GM23338 (cell line): ENCODE measurements at places on chromosomes 5 and 9.

DNA sequence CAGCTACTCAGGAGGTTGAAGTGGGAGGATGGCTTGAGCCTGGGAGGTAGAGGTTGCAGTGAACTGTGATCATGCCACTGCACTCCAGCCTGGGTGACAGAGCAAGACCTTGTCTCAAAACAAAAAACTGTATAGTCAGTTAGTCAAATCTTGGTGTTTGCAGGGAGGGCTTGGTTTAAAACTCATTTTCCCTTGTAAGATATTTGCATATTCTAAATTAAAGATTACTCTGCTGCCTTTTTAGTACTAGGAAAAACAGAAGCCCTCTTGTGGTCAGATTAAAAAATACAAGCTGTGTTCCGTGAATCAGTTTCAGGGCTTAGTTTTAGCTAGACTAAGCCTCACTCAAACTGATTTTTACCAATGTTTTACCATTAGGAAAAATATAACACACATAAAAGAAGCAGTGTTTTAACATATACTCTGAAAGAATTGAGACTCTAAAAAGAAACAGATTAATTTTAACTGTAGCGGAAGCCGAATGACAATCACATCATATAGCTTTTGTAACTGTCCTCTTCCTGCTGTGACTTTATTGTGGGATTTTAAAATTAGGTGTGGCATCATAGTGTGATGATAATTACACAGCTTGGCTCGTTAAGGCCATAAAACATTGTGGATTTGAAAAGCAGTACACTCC, 84.9 kb upstream of the BASP1 start:
- peak; percentile 69 for DNase-seq

- DNase-seq, result no peak
These were observed 149.9 kb upstream of the KLF4 start for GRCh38 chr9:107639426-107639825.

- no peak for DNase-seq
These were observed 7.7 kb downstream of the CAST start for GRCh38 chr5:96669909-96670308.

DNA sequence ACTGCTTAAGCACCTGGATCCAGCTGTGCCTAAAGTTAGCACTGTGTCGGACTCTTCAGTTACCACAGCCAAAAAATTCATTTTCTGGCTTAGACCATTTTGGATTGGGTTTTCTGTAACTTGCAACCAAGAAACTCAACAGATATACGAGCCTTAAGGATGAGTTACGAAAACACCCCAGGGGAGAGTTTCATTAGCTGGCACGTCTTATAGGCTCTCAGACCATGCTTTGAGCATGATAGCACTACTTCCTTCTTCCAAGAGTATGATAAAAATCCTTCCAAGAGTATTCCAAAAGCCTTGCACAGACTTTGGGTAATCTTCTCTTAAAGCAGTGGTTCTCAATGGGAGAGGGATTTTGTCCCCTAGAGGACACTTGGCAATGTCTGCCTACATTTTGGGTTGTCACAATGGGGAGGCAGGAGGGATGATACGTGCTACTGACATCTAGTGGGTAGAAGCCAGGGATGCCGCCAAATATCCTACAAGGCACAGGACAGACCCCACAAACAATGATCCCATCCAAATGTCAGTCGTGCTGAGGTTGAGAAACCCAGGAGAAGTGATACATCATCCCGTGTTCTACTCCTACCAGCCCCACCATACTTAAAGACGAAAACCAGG, 64.8 kb downstream of the SMIM23 start:
- DNase-seq, result peak; percentile 90

DNA sequence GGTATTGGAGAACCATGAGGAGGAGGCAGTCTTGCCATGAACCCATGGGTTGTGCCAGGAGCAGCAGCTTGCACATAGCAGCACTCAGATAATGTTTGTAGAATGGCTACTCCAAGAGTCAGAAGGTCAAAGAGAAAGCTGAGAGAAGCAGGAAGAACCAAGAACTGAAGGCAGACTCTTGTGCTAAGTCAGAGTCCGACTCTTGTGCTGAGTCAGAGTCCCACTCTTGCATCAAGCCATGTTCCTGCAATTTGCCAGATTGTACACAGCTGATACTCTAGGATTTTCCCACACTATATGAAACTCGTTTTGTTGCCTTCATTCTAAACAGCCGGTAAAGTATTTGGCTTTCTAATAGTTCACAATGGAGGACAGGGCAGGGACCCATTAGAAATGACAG, 26.2 kb upstream of the HSPA9 start:
- DNase-seq, result no peak

GRCh38 chr5:78387468-78388153, 27.2 kb downstream of the SCAMP1 start:
- no peak for DNase-seq

GRCh38 chr9:98774746-98775145, 21.6 kb downstream of the ANKS6 start:
- DNase-seq, result peak; percentile 64

DNA sequence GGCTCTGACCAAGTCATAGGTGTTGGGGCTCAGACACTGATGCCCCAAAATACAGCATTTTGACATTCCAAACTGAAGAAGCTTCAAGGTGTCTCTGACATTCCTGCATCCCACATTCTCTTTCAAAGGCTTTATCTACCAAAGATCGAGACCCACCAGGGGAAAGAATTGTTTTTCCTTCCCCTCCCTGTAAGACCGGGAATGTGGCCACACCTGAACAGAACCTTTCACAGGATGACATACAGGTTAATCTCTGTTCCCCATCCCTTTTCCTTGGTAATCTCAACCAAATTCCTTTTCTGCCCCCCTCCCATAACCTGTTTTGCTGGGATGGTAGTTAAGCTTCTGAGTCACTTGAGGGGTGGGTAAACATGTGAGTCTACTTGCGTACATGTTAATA, 72.3 kb downstream of the IQGAP2 start:
- peak; percentile 72 for DNase-seq

- peak; percentile 32 for DNase-seq
These were observed 96.4 kb downstream of the DIRAS2 start for GRCh38 chr9:90546200-90546599.

DNA sequence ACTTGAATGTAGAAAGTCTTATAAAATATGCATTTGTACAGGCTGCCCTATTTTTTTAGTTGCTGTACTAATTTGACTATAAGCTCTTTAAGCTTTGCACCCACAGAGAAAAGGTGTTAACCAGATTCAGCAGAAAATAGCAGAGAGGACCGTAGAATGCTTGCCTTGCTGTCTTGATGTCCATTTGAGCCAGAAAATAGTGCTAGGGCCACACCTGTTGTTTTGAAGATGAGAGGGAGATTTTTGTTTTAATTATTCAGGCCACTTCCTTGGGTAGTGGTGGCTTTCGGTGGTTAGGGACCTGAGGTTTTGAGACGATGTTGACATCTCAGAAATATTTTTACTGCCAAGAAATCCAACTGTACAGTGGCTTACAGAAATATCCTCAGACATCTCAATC, 196.0 kb downstream of the SPATA31D1 start:
- DNase-seq, result no peak

DNA sequence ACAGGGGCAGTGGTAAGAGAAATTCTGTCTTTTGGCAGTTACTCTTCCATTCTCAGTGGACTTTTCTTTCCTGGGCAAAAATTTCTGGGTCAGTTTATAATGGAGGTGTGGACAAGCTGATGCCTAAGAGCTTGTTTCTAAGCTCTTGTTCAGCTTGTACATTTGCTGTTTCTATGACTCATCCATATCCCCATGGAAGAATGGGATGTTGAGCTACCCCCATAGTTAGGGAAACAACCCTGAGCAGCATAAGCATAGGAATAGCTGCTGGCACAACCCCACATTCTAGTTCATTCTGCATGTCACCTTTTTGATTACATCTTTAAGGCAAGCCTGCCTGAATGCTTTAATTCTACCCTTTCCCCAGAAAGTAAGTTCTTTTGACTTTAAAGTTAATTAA, 173.3 kb downstream of the PSAT1 start:
- no peak for DNase-seq

DNA sequence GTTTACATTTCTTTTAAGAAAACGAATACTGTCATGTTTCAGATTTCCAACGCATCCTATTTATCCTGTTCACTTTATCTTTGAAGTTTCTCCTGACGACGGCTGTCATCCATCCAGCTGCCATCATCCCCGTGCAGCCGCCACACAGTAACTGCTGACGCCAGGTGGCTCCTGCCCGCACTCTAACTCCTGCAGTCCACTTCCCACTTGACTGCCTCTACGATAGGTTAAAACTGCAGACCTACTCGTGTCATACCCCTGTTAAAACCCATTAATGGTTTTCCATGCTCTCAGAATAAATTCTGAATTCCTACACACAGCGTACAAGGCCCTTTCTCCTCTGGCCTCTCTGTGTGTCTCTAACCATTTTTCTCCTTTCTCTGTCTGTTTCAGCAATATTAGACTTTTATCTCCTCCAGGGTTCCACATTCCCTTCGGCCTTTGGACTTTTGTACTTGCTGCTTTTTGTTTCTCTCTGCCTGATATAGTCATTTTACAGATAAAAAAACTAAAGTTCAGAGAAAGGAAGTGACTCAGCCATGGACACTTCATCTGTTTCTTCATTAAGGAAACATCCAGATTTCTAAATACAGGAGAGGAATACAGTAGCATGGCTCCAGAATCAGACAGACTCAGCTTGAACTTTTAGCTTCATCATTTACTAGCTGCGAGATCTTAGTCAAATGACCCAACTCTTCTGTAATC, 84.9 kb downstream of the ADAMTS12 start:
- no peak for DNase-seq

DNA sequence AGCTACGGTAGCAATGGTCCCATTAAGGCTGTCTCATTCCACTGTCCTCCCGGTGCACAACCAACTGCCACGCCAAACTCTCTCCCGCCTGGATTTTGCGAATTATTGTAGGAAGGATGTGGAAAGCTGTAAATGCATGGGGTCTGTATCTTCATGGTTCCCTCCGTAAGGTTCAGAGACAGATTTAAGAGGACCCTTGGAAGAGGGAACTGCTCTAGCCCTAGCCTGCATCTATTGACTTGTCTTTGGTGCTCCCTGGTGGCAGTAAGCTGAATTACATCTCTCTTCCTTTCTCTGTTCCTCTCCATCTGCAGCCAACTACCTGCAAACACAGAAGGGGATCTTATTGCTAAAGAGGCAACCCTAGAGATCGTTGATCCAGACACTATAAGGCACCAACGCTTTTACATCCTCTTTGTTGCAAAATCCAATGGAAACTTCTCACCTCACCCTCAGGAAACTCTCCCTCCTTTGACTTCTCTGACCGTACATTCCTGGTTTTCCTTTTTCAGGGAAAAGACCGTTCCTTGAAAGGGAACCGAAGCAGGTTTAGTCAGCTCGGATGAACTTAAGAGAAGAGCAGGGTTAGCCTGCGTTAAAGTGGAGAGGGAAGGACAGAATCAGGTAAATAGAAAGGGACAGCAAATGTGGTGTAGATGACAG, 11.9 kb downstream of the CAPSL start:
- peak; percentile 88 for DNase-seq

GRCh38 chr5:8098081-8098480, 229.1 kb downstream of the MTRR start:
- DNase-seq, result no peak

- DNase-seq, result no peak
These were observed 14.4 kb upstream of the CEP78 start for GRCh38 chr9:78221425-78221824.

- DNase-seq, result no peak
These were observed 183.1 kb downstream of the C9orf50 start for GRCh38 chr9:129437626-129438323.

GRCh38 chr5:174951151-174951780, 226.9 kb downstream of the MSX2 start:
- peak; percentile 90 for DNase-seq

DNA sequence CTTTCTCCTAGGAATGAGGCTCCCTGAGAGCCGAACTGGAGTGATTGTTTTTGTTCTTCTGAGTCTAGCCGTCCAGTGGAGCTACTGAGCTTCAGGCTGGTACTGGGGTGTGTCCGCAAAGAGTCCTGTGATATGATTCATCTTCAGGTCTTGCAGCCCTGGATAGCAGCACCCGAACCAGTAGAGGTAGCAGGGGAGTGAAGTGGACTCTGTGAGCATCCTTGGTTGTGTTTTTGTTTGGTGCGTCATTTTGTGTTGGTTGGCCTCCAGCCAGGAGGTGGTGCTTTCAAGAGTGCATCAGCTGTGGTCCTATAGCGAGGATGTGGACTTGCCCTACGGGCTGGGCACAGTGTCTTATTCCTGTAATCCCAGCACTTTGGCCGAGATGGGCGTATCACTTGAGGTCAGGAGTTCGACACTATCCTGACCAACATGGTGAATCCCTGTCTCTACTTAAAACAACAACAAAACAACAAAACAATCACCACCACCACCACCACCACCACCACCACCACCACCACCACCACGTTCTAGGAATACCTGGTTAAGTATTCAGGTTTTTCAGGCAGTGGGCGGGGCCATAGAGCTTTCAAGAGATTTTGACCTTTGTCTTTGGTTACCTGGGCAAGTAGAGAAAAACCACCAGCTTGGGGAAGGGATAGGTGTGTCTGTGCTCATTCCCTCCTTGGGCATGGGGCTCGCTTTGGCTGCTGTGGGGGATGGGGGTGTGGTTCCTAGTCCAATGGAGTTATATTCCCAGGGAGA, 154.0 kb downstream of the WDR70 start:
- DNase-seq, result no peak

GRCh38 chr5:95446560-95447221, 55.5 kb downstream of the FAM81B start:
- DNase-seq, result no peak

- no peak for DNase-seq
These were observed 178.3 kb downstream of the CWC27 start for GRCh38 chr5:64947031-64947430.

GRCh38 chr9:119074017-119074416, 295.2 kb downstream of the BRINP1 start:
- DNase-seq, result no peak

DNA sequence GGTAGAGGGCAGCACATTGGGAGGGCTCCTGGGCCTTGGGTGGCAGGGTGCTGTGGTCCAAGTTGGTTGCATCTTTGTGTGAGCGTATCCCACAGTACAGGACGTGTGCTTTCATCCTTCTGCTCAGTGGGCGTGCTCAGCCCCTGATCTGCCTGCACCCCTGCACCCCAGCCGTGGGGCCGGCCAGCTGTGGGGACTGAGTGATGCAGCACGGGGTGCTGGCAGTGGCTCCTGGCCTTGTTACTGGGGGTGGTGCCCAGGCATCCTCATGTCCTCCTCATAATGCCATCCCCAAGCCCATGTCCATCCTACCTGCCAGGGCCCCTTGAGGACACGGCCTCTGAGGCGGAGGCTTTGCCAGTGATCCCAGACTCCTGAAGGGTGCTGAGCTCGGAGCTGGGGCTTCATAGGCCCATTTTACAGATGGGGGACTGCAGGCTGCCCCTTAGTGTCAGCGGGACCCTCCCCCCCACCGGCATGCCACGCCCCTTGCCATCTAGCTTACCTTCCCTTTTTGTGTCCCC, 100.7 kb downstream of the PHF2 start:
- DNase-seq, result no peak
